ENCODE measurements at places on chromosomes 11 and 22. TPM values are rescaled to one million over a fixed set of nuclear protein-coding genes. Genes with fewer than 3 reads are reported as not detected.

DNA sequence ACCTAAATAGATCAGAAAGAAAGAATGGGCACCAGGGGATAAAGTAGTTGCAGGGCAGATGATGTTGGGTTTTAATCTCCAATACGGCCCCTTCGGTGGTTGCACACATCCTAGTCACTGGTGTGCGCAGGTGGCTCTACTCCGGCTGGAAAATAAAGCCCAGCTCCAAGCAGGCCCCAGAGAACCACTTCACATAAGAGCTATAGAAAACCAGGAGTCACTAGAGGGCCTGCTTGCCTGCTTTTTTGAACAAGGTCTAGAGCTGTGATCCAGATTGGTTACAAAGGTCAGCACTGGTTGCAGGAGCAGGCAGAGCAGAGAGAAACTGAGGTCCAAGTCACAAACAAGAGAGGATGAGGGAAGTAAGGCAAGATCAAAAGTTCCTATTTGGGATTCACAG is 41.5 kb upstream of the MS4A8 start:
- H3K4me1 ChIP-seq = peaks cover 11% of the 10 kb centered on the region
- no peak overlapping the region for H3K4me3 ChIP-seq
- H3K27ac ChIP-seq = no peak overlapping the region
- no peaks in the 10 kb centered on the region for H3K27me3 ChIP-seq
- peak; percentile 28 for DNase-seq
- H3K36me3 ChIP-seq = no peaks in the 10 kb centered on the region

GRCh38 chr11:86346513-86346912 is 28.2 kb upstream of the CCDC81 start:
- H3K4me1 ChIP-seq = no peaks in the 10 kb centered on the region
- H3K4me3 ChIP-seq = no peak overlapping the region
- no peak overlapping the region for H3K27ac ChIP-seq
- DNase-seq = no peak
- peaks cover 8% of the 10 kb centered on the region for H3K36me3 ChIP-seq

- peaks cover 99% of the 10 kb centered on the region for H3K4me1 ChIP-seq
- DNase-seq = no peak
- no peak overlapping the region for H3K27ac ChIP-seq
These were observed 3.0 kb upstream of the SLCO2B1 start for GRCh38 chr11:75147875-75148263.

GRCh38 chr11:112361396-112361795 is 100.7 kb upstream of the PLET1 start:
- peaks cover 8% of the 10 kb centered on the region for H3K4me1 ChIP-seq
- no peak overlapping the region for H3K27ac ChIP-seq
- H3K4me3 ChIP-seq = no peak overlapping the region
- no peak for DNase-seq
- H3K36me3 ChIP-seq = no peaks in the 10 kb centered on the region

GRCh38 chr22:31179345-31179744 is 19.4 kb downstream of the RNF185 start:
- H3K36me3 ChIP-seq = peaks cover 4% of the 10 kb centered on the region
- no peak overlapping the region for H3K27ac ChIP-seq
- DNase-seq = peak; percentile 50
- peaks cover 22% of the 10 kb centered on the region for H3K4me1 ChIP-seq

DNA sequence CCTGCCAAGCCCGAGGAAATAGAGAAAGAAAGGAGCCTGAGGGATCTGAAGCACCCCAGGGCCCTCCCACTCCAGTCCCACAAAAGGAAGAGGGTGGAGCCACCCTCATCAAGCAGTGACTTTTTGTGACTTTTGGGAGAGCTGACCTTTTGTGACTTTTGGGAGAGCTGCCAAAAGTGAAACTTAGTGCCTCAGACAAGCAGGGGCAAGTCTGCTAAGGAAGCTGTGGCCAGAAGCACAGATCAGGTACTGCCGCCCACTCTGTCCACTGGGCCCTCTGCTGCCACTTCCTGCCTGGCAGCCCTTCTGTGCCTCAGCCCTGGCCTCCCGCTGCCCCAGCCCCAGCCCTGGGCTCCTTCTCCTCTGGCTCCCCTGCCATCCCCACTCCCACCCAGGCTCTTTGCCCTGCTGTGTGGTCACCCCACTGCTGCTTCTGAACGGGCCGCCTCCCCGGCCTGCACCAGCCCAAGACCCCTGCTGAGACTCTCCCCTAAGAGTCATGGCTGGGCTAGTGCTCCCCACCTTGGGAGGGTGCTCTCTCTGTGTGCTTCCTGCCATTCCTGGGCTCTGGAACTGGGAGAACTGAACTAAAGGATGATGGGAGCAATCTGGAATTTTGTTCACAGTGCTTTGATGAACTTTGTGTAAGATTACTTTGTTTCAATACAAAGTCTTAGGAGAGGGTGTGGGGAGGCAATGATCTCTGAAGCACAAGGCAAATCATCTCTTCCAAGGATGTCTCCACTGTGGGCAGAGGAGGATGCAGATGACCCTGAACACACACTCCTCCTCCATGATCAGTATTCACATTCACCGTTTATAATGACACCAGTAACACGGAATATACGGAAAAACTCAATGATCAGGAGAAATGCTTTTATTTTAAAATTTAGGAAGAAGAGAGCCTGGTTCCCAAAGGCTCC is at the start of gene APOBEC3H:
Gene APOBEC3H, plus strand, starts transcription at position 147 of the 923 bp plus-strand sequence. CDS start 3,035 bp downstream, outside the sequence.
- H3K27me3 ChIP-seq = no peaks in the 10 kb centered on the region
- H3K27ac ChIP-seq = no peak within 1 kb of the TSS
- no peak within 1 kb of the TSS for H3K4me3 ChIP-seq
- no peak for DNase-seq
- no peaks in the 10 kb centered on the region for H3K36me3 ChIP-seq
- peaks cover 20% of the 10 kb centered on the region for H3K4me1 ChIP-seq

DNA sequence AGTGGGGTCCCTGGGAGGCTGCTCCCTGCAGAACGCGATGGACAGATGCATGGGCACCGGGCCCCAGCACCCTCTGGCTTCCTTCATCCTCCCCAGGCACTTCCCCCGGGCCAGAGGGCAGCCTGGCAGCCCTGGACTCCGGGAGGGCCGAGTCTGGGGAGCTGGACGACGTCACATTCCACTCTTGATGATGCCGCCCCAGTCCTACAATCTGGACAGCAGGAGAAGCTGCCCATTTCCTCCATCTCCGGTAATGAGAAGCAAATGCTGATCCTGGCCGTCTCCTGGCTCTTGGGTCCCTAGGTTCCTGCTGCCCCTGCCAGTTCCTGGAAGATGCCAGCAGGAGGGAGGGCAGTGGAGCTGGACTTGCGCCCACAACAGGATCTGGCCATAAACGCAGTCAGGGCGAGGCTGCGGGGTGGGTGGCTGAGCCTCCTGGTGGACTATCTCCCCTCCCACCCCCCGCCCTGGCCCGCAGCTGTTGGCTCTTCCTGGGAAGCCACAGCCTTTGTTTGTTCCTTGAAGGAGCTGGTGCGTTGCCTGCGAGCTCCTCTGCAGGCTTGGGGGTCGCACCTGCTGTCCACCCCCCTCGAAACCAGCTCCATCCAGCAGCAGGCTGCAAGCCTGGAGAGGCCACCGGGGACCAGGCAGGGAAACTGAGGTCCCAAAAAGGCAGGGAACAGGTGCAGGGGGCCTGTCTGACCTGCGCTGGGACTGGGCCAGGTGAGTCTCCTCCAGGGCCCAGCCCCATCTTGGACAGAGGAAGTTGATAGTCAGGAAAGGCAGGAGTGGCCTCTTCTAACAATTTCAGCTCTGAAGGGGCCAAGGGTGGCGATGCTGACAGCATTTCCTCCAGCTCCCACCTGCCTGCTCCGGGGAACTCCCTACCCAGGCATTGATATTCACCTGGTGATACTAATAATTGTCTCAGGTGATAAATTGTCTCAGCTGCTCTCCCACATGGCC is 17.9 kb upstream of the MUC6 start:
- H3K27me3 ChIP-seq = peaks cover 84% of the 10 kb centered on the region
- no peak overlapping the region for H3K4me3 ChIP-seq
- no peaks in the 10 kb centered on the region for H3K36me3 ChIP-seq
- H3K27ac ChIP-seq = no peak overlapping the region

DNA sequence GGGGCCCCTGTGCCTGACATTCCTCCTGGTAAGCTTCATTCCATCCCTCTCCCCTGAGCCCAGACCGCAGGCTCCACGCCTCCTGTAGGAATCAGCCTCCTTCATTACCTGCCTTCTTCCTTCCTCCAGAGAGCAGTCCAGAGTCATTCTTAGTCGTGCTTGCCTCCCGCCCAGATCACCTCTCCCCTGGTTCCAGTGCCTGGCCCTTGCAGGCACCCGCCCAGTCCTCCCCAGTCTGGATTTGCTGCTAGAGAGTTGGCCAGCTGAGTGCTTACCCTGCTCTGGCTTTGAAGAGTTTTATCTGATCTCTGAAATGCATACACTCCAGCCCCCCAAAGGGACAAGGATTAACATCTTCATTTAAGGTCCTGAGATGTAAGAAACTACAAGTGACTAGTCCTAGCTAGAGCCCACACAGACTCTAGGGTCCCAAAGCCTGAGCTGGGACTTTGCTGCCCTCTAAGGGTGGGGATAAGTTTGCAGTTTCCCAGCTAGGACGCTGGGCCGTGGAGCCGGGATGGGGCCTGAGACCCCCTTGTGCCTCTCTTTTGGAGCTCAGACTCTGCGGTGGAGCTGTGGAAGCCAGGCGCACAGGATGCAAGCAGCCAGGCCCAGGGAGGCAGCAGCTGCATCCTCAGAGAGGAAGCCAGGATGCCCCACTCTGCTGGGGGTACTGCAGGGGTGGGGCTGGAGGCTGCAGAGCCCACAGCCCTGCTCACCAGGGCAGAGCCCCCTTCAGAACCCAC is 1.6 kb downstream of the NR1H3 start:
- DNase-seq = peak; percentile 46
- H3K27me3 ChIP-seq = no peaks in the 10 kb centered on the region
- peaks cover 55% of the 10 kb centered on the region for H3K4me1 ChIP-seq
- H3K27ac ChIP-seq = peak overlapping the region; percentile 48

DNA sequence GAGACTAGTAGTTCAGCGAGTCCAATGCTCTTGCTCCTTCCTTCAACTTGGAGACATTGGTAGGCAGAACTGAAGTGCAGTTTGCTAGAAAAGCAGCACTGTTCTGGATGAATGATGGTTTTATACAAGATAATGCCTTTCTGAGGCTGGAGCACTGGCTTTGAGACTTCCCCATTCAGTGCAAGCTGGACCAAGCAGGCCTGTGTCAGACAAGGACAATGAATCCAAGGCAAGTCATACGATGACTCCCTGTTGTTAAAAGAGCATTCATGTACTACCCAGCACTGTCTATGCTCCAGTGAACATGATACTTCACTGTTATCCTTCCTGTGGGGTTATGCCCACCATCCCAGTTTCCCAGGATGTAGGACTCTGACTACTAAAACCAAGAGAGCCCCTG is 242.3 kb upstream of the RAG2 start:
- no peak overlapping the region for H3K27ac ChIP-seq
- H3K36me3 ChIP-seq = no peaks in the 10 kb centered on the region
- no peaks in the 10 kb centered on the region for H3K27me3 ChIP-seq
- no peak for DNase-seq

DNA sequence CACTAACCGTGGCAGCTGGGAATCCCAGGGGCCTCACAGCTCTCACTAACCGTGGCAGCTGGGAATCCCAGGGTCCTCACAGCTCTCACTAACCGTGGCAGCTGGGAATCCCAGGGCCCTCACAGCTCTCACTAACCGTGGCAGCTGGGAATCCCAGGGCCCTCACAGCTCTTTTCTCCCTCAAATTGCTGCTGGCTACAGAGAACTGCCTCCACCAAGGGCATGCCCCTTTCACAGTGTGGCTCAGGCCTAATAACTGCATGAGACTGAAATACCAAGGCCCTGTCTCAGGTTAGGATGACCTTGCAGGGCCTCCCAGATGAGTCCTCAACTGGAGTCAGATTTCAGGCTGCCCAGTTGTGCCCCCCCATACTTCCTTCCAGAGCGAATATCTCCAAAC is 35.1 kb upstream of the GGTLC2 start:
- H3K4me1 ChIP-seq = no peaks in the 10 kb centered on the region
- H3K27me3 ChIP-seq = peaks cover 19% of the 10 kb centered on the region
- no peak for DNase-seq
- H3K4me3 ChIP-seq = no peak overlapping the region
- no peak overlapping the region for H3K27ac ChIP-seq
- no peaks in the 10 kb centered on the region for H3K36me3 ChIP-seq

DNA sequence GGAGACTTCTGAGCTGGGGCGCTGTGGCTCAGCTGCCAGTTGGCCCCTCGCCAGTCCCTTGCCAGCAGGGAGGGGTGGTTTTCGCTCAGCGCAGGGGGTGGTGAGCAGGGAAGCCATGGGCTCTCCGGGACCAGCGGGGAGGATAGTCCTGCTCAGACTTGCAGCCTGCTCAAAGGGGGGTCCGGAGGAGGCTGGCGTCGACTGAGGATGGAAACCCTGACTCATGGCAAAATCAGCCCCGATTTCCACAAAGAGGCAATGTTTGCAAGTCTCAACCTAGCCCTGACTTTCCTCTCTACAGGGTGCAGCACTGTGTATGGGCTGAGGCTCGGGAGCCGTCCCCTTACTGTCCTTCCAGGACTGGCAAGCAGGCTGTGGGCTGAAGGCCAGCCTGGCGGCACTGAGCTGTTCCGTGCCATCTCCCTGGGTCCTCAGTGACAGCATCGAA is 35.1 kb downstream of the FBLN1 start:
- H3K27me3 ChIP-seq = no peaks in the 10 kb centered on the region
- no peak for DNase-seq
- no peak overlapping the region for H3K27ac ChIP-seq
- H3K4me1 ChIP-seq = no peaks in the 10 kb centered on the region

GRCh38 chr22:37609240-37610152 is 862 bp downstream of the GGA1 start:
- H3K4me3 ChIP-seq = peak overlapping the region; percentile 78
- H3K4me1 ChIP-seq = peaks cover 40% of the 10 kb centered on the region
- H3K27me3 ChIP-seq = peaks cover 5% of the 10 kb centered on the region
- H3K36me3 ChIP-seq = peaks cover 2% of the 10 kb centered on the region
- DNase-seq = no peak

Gene ZFPL1
- 32.2 TPM for total RNA-seq

Gene APOL4
- 0.45 TPM for total RNA-seq

Gene APOA4
- 1.8 TPM for total RNA-seq

Gene DDI1
- total RNA-seq = not detected

Gene TSSK2
- total RNA-seq = not detected

Gene ENTHD1
- not detected for total RNA-seq

Gene OR4B1
- not detected for total RNA-seq

Gene DERL3
- not detected for total RNA-seq

Gene SYCE3
- not detected for total RNA-seq

Gene CRYBB3
- total RNA-seq = not detected

Gene MOGAT2
- 27.8 TPM for total RNA-seq

Gene DDTL
- not detected for total RNA-seq
